CD4-positive, CD25-positive, alpha-beta regulatory T cell (primary cell): ENCODE measurements at places on chromosomes 4 and X.

DNA sequence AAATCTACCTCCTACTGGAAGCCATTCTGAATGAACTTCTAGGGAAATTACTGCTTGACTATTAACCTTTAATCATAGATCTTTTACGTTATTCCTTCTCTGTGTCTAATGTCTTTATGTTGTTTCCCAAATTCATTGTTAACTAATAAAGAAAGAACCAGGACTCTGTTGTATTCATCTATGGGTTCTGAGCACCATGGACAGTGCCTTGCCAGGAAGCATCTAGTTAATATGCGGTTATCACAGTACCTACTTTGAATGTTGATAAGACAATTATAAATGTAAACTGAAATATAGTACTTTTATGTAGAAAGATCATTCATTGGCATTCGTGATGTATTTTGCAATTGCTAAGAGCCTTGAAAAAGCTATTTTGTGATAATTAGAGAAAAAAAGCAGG lies 23.8 kb downstream of the NWD2 start:
- no peak for DNase-seq
- H3K4me3 ChIP-seq, result no peak overlapping the region
- H3K4me1 ChIP-seq, result no peaks in the 10 kb centered on the region
- no peak overlapping the region for H3K27ac ChIP-seq

- DNase-seq, result no peak
- peaks cover 14% of the 10 kb centered on the region for H3K4me1 ChIP-seq
- H3K27me3 ChIP-seq, result no peaks in the 10 kb centered on the region
- H3K27ac ChIP-seq, result no peak overlapping the region
Observed at GRCh38 chr4:152283801-152284470, 252.0 kb downstream of the FBXW7 start.

- H3K4me1 ChIP-seq, result no peaks in the 10 kb centered on the region
- H3K27ac ChIP-seq, result no peak overlapping the region
- no peak for DNase-seq
- no peaks in the 10 kb centered on the region for H3K36me3 ChIP-seq
- no peaks in the 10 kb centered on the region for H3K27me3 ChIP-seq
- H3K4me3 ChIP-seq, result no peak overlapping the region
Observed at GRCh38 chr4:185774845-185775680, 36.9 kb downstream of the SORBS2 start.

DNA sequence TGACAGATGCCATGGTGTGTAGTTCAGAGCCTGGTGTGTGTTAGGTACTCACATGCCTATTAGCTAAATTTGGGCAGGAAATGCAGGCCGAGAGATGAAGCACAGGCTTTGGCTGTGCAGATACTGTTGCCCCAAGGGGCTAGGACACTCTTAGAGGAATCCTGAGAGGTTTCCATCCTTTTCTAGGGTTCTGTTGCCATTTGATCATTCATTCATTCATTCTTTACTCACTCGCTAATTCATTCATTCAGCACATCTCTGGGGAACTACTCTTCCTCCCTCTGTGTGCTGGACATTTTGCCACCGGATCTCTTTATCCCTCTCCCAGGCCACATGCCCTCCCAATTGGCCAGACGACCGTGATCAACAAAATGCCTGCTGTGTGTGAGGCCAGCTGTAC lies 43.9 kb upstream of the NSG1 start:
- no peaks in the 10 kb centered on the region for H3K4me1 ChIP-seq
- DNase-seq, result no peak
- no peak overlapping the region for H3K27ac ChIP-seq

- no peaks in the 10 kb centered on the region for H3K4me1 ChIP-seq
- H3K27ac ChIP-seq, result no peak overlapping the region
Observed at GRCh38 chrX:17812763-17813162, 48.3 kb downstream of the RAI2 start.

GRCh38 chr4:7641712-7642111 lies 207.0 kb upstream of the PSAPL1 start:
- H3K36me3 ChIP-seq, result no peaks in the 10 kb centered on the region
- no peak overlapping the region for H3K4me3 ChIP-seq
- no peak overlapping the region for H3K27ac ChIP-seq
- no peaks in the 10 kb centered on the region for H3K27me3 ChIP-seq
